ENCODE measurements at places on chromosomes 7 and 10.

- no peak for DNase-seq
Measured at GRCh38 chr10:86956848-86957448, 467 bp downstream of the MMRN2 start.

- DNase-seq = peak; percentile 50
Measured at GRCh38 chr7:81447351-81447952, 322.4 kb downstream of the HGF start.

- DNase-seq = no peak
Measured at GRCh38 chr7:7957513-7957912, 11.1 kb upstream of the GLCCI1 start.

- peak; percentile 89 for DNase-seq
Measured at GRCh38 chr10:6537770-6538169, 42.3 kb downstream of the PRKCQ start.

GRCh38 chr10:110311357-110311949 is 6.7 kb upstream of the SMNDC1 start:
- peak; percentile 71 for DNase-seq

DNA sequence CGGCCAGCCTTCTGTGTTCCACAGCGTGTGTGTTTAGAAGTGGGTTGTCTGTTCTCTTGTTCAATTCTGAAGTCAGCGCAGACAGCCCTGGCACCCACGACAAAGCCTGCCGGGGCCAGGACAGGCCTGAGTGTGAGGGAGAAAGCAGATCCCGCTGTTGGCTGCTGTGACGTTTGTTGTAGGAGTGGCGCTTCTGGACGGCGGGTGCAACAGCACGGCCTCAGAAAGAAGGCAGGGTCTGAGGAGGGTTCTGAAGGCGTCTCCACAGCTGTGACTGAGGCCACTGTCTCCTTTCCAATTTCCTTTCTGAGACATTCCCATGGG is 76.2 kb downstream of the VIPR2 start:
- no peak for DNase-seq

DNA sequence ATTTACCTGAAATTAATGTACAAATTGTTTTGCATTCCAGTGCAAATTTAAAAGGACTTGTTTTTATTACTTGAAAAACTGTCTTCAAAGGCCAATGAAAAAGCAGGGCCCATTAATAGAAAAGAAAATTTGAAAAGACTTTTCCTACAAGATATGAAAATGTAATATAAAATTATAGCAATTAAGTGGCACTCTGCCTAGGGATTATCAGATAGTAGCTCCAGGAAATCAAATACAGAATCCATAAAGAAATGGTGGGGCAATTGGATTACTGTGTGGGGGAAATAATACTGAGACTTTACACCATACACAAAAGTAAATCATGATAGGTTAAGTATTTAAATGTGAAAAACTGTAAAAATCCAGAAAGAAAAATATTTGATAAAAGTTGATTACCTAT is 89.7 kb downstream of the GLCCI1 start:
- no peak for DNase-seq

DNA sequence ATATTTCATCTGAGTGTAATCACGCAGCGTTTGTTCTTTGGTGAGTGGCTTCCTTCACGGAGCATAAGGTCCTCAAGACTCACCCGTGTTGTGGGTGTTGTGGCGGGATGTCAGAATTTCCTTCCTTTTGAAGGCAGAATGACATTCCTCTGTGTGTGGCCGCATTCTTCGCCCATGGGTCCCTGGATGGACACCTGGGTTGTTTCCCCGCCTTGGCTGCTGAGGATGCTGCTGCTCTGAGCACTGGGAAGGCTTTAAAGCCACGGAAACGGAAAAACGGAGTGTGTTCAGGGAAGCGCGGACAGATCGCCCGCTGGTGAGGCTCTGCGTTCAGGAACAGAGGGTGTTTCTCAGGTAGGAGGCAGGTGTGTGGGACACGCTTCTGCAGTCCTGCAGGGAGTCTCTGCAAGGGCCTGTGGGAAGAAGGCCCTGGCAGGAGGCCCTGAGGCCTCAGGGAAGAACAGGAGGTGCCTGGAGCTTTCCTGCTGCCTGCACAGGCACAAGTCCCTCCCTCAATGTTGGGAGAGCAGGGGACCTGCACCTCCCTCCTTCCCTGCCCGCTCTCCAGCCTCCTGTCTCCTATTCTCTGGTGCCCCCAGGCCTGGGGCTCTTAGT is 35.7 kb upstream of the SHH start:
- no peak for DNase-seq

GRCh38 chr10:62817766-62818425 is 1.7 kb upstream of the EGR2 start:
- peak; percentile 56 for DNase-seq

DNA sequence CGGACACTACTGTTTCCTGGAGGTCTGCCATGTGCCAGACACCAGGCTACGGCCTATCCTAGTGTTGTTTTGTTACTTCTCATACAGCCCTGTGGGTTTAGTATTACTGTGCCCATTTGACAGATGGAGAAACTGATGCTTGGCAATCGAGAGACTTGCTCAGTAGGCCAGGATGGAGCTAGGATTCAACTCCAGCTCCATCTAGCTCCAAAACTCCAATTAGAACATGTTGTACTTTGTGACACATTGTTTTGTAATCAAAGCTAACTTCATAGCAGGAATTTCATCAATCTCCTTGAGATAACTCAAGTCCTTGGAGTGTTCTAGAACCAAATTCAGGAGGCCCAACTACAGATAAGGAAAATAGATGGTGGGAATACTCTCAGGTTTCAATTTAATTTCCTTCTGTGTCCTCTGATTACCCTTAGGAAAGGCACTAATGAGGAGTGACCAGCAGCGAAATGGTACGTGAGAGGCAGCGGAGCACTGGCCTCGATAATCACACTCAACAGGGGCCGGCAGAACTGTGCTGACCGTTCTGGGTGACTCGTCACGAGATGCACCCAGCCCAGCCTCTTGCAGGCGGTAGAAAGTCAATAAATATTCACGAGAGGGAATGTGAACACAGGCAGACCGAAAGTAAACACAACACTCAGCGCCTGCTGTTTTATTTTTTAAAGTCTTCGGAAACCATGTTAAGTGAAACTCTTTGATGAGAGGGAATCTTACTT is 269.6 kb upstream of the NEBL start:
- DNase-seq = no peak

DNA sequence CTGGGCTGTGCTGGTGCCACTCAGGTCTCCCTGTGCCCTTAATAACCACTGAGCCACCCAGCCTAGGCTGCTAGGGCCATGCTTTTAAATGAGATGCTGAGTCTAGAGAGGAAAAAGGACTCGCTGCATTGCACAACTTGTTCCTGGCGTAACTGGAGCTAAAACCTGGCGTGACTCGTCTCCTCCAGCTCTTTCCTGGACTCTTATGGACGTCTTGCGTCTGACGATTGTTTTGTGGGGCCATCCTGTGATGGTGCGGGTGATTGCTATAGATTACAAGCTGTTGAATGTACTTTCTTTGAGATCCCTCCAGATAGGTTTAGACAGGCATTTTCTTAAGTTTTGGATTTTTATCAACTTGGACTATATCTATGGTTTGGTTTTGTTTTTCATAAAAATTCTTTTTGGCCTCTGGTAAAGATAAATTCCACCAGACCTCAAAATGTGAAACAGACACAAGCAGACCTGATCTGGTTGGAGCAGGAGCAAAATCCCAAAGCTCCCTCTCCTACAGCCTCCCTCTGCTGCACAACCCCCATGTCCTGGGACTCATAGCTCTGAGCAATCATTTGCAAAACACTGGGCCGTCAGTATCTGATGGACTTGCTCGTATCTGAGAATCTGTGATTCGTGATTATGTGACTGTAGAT is 230.3 kb downstream of the ARHGAP12 start:
- no peak for DNase-seq

GRCh38 chr7:8221101-8221495 is 40.9 kb downstream of the ICA1 start:
- no peak for DNase-seq

DNA sequence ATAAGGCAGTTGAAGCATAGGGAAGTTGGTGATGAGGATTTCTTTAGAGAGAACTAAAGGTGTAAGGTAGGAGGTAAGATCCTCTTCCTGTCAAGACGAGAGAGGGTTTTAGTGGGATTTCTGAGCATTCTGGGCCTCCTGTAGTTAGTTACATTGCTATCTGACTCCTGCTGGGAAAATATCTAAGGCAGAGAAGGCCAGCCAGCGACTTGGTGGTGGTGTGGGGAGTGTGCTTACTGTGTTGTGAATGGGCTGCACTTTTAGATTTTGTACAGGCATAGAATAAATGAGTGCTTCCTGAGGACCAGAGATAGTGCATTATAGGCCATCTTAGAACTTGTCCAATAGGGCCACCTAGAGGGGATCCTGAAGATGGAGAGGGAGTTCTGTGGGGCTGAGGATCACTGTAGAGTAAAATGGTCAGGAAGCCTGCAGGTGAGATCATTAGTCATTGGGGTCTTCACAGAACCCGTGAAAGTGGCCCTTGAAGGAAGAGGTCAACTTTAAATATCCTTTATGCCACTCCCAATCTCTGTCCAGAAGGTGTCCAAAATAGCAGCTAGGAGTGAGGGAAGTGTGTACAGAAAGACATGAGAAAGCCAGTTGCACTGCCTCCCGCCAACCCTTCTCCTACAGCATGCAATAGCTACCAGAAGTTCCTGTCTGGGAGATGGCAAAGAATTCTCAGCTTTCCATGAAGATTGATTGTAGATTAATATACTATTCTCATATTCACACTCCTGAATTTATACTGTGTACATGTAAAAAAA is 266.6 kb downstream of the POLR1F start:
- peak; percentile 19 for DNase-seq

DNA sequence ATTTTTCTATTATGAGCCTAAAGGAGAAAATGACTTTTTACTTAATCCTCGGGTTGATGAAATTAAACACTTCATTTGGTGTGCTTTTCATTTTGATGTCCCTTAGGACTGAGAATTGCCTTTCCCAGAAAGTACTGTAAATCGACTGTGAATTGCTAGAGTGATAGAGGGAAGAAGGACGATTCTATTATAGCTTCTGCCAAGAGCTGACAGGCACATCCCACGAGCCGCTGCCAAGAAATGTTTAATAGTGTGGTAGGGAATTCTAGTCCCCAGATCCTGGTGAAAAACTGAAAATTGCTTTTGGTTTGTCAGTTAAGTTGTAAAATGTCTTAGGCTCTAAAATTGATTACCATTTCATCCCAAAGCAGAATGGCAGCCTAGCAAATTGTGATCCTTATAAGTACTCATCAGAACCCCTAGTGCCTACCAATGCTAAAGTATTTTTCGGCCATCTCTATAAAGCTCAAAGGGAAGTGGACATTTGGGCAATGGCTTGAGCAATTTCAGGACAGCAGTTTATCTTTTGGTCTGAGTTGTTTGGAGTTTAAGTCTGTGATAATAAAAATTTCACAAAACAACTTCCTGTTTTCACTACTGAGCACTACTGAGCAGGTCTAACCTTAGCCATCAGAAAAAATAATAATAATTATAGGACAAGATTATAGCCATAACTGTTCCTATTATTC is 44.6 kb upstream of the HYCC1 start:
- DNase-seq = no peak

DNA sequence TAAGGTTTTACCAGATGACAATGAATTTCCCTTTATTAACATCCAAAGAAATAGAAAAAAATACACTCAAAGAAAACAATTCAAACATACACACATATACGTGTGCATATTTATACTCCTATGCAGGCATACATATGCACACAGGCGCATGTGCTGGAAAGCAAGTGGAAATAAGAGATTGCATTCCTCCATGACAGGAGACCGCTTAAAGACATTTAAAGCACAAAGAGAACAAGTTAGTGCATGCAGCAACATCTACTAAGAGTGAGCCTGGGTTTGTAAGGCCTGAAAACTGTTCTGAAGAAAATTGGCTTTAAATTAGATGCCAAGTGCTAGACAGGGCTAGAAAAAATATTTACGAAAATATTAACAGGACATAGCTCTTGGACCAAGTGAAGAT is 40.1 kb upstream of the PPP1R17 start:
- no peak for DNase-seq

DNA sequence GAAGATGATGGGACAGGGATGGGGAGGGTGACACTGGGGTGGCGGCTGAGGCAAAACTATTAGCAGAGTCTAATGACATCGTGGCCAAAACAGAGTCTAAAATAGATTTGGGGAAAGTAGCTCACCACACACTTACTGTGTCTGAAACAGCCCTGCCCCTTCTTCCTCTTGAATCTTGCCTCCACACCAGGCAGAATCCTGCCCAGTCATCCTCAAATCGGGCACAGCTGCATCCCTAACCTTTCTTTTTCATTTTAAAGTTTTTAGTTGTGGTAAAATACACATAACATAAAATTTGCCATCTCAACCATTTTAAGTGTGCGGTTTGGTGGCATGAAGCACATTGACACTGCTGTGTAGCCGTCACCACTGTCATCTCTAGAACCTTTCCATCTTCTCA is 90.0 kb downstream of the PRKAG2 start:
- DNase-seq = no peak

DNA sequence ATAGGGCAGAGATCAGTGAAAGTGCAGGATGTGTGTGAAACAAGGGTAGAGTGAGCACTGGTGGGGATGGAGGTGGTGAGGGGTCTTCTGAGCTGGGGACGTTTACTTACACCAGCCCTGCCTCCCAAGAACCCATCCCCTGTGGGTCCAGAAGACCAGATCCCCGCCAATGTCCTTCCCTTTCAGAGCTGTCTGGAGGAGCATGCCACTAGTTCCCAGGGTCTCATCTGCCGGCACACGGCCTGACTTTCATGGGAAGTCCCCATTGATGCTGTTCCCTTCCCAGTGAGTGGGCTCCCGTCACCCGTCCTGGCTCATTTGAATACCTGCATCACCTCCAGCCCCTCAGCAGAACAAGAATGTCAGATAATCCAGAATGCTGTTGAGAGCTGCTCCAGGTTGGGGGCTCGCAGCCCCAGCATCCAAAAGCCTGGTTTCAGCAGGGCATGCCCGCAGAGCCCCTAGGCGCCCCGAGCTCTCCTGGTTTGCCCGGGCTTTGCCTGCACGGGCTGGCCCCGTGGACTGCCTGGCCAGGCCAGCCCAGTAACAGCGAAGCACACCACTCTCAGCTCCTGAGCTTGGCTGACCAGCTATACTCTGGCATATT is 246.7 kb downstream of the MGMT start:
- DNase-seq = no peak

GRCh38 chr7:141272417-141272816 is 198.6 kb downstream of the TMEM178B start:
- no peak for DNase-seq

DNA sequence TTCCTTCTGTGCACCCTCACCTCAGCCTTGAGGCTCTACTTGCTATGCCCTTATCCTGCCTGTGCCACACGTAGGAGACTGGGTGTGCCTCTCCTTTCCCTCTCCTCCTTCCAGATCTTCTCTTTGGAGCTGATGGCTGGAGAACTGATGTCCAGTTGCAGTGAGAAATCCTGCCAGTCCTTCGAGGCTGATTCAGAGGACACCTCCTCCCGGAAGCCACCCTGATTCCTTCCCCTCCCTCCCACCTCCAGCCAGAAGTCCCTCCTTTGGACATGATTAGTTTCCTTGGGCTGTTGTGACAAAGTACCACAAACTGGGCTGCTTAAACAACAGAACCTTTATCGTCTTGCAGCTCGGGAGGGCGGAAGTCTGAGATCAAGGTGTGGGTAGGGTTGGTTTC is 161.5 kb downstream of the LYZL1 start:
- DNase-seq = no peak

DNA sequence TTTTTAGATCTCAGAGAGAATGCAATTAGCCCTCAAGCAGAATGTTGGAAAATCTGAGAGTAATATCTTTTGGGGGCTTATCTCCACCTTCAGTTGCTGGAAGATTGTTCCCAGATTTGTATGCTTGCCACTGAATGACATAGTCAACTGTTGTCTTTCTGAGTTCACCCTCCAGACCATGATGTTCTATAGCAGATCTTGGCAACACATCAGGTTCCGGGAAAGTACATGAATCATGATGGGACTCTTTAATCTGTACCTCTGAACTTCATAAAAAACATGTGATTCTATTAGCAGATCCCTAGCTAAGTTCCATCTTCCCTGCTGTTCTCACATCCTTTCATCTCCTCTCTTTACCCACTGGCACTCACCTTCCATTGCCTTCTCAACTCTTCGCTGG is 68.9 kb downstream of the PLCE1 start:
- no peak for DNase-seq

Data from Kasumi-1 (cell line).